ENCODE measurements at places on chromosomes 16 and 17.

DNA sequence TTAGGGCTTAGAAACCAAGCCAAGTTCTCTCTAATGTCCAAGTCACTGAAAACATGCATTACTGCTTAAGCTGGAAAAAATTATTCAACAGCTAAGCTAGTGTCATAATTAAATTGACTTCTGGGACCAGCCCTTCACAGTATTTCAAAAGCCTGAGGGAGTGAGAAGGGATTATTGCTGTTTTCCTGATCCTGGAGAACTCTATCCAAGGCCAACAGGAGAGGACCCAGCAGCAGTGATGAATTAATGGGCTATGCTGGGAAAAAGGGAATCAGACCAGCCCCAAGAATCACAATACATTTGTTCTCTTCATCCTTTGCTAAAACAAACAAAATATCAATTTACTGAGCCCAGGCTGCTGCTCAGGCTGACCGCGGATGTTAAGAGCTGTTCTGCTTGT lies 34.5 kb upstream of the CLEC3A start:
- no peak for DNase-seq

DNA sequence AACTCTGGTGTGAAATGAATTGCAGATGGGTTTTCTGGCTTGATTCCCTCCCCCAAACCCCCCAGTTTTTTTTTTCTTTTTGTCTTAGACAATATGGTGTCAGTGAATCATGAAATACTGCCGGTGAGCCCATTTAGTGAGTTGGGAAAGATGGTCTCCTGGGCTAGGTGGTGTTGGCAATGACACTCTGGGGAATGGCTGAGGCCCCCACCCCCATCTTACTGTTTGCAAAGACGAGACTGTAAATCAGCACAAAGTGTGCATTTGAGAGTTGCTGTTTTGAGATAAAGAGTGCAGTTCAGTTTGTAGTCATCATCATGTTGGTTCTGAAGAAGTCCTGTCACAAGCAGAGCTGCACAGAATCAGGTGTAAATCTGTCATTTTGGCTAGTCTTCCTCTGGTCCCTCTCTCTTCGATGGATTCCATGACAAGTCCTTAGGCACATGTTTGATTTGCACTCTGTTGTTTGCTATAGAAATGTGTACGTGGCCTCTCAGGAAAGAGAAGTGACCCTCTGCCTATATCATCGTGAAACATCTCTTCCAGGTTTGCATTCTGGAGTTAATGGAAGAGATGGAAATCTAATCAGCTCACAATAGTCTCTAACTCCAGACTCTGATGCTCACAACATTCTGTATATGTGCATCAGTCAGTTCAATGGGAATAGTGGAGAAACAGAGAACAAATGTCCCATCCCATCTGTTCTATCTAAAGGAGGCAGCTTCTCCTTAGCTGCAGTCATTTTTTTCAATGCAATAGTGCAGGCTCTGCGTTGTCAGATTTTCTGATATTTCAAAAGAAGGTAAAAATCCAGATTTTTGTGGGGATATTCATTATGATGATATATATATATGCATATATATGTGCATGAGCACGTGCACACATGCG lies 34.6 kb downstream of the RBFOX1 start:
- no peak for DNase-seq

DNA sequence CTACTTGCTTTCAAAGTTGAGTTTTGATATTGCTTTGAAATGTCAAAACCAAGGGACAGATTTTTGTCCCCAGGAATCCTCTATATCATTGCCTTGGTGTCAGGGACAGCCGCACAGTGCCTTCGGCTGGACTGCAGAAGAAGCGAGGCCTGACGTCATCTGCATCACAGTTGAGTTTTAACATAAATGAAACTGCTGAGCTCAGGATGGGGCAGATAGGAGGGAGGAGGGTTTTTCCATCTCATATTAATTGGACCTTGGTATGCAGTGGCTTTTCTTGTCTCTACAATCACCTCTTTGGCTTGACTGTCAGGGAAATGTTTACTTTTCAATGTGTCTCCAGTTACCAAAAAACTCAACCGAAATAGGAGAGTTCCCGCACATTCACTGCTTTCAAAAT lies 111.3 kb downstream of the AATF start:
- DNase-seq: no peak

DNA sequence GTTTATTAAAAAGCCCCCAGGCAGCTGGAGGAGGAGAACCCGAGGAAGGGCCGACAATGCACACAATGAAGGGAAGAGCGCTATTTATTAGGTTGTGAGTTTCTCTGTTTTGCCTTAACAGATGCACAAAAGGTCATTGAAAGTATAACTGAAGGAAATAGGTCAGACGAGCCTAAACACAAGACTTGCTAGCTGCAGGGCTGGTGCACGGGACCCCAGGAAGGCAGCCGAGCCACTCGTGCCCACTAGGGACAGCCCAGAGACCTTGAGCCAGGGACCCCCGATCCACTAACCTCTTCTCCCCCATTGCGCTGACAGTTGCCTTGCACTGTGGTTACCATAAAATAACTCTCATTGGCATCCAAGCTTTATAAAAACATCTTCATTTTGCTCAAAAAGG lies 11.3 kb downstream of the LITAFD start:
- no peak for DNase-seq

DNA sequence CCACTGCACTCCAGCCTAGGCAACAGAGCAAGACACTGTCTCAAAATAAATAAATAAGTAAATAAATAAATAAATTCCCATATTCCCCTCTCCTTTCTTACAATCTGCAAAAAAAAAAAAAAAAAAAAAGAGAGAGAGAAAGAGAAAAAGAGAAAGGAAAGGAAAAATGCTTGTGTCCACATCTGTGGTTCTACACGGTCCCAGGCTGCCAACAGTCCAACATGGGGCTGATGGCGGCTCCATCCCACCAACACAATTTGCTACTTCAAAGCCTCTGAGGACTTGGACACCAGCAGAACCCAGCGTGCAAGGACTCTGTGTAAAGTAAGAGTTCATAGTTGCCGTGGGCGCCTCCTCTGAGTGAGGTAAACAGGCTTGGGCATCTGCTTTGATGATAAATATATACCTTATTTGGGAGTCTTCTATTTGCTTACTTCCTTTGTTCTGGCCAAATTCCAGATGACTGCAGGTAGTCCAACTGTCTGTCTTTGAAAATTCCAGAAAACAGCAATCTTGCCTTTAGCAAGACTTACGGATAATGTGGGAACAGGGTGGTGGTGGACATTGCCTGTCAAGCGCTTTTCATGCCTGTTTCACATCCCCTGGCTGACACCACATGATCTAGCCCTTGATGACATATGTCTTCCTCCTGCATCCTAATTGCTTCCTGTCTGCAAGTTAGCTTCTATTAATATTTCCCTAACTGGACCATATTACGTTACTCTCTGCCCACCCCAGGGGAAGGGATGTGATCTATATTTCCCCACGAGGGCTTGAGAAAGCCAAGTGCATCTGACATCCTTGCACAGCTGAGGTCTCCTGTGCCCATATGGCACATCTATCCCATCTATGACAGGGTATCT lies 10.1 kb downstream of the LITAF start:
- DNase-seq: no peak

GRCh38 chr16:62967163-62967562 lies 930.9 kb upstream of the CDH8 start:
- no peak for DNase-seq

- no peak for DNase-seq
These were observed 6.6 kb upstream of the METRNL start for GRCh38 chr17:83072600-83073358.

DNA sequence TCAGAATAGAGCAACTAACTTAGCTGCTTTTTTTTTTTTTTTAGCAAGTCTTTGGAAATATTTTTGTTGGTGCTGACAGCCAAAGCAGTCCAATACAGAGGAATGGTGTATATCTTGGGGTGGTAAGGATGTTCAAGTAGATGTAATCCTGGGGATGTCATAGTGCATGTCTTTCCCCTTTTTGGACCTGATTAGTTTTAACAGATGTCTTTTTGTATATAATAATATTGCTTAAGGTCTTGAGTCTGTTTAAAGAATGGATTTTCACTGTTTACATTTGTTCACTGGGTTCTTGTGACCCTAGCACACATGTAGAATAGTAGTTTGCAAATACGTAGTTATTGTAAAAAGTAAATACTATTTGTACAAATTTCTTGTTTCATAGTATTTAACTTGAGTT lies 7.9 kb downstream of the TAF15 start:
- DNase-seq: no peak

GRCh38 chr17:80800481-80801391 lies 190.9 kb upstream of the CHMP6 start:
- no peak for DNase-seq

DNA sequence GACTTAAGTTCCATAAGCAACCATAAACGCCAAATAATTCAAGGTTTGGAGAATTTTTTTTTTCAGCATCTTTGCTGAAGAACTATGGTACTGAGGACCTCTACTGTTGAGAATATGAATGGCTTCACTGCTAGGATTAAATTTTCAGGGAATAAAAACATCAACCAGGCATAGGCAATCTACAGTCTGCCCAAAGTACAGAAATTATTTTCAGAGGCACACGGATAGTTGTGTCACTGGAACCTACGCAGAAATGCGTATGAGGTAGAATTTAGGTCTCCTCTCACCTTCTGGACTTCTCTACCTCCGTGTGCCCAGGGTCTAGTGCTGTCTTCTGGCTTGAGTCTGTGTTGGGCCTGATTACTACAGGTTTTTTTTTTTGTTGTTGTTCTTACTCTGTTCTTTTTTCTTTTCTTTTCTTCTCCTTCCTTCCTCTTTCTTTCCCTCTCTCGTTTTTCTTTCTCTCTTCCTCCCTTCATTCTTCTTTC lies 39.7 kb downstream of the NACA2 start:
- no peak for DNase-seq

GRCh38 chr17:77359236-77359635 lies 218.5 kb downstream of the SEC14L1 start:
- no peak for DNase-seq

DNA sequence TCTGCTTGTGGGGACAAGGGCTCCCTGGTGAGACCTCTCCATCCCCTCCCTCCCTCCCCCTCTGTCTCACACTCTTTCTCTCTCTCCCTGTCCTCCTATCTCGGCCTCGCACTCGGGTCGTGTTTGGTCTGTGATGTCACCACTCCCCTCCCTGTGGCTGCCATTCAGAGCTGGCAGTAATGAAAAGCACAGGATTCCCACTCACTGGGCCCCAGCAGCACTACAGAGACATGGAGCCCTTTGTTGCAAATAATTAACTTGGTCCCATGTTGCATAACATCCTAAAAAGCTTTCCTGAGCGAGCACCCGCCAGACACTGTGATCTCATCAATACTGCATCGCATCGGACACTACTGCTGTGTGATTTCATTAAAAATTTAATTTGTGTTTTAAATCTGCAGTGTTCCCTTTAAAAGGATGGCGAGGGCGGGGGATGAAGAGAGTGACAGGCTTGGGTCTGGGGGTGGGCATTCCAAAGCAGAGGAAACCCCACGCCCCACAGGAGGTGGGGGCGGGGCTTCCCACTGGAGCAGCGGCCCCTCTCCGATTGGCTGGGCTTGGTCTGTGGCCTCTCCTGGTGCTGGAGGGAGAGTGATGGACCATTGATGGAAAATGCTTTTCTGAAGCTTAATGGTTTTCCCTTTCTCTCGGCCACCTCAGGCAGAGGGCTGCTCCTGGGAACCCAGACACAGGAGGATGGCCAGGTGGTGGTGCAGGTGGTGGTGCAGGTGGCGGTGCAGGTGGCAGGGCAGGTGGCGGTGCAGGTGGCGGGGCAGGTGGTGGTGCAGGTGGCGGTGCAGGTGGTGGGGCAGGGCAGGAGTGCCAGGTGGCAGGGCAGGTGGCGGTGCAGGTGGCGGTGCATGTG lies 15.3 kb upstream of the NPTX1 start:
- DNase-seq: no peak

- DNase-seq: peak; percentile 31
These were observed 39.3 kb downstream of the MYO18A start for GRCh38 chr17:29140631-29141513.

DNA sequence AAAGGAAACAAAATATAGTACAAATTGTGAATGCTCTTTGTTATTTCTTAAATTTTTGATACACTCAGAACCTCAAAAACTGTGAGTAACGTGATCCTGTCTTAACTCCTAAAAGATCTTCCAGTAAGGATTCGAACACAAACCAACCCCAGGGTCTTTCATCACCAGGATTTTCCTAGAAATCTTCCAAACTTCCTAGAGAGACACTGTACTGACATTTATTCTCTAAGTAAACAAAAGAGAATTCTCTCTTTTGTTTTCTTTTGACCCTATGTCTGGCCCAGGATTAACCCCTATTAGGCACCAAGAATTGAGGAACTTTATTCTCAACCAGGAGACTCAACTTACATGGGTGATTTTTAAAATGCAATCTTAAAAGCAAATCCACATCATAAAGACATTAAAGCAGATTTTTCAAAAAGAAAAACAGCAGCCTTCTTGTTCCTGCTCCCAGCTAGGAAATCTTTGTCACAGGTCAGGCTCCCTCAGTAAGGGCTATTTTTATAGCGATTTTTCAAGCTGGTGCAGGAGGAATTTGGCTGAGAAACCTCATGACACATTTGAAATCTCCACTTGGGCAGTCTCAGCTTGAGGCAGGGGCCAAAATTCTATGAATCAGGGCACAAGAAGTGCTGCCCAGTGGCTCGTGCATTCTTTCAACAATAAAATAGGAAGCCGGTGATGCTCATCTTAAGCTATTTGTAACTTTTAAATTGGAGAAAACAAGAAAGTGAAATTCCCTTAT lies 6.2 kb upstream of the SMG1 start:
- DNase-seq: no peak

DNA sequence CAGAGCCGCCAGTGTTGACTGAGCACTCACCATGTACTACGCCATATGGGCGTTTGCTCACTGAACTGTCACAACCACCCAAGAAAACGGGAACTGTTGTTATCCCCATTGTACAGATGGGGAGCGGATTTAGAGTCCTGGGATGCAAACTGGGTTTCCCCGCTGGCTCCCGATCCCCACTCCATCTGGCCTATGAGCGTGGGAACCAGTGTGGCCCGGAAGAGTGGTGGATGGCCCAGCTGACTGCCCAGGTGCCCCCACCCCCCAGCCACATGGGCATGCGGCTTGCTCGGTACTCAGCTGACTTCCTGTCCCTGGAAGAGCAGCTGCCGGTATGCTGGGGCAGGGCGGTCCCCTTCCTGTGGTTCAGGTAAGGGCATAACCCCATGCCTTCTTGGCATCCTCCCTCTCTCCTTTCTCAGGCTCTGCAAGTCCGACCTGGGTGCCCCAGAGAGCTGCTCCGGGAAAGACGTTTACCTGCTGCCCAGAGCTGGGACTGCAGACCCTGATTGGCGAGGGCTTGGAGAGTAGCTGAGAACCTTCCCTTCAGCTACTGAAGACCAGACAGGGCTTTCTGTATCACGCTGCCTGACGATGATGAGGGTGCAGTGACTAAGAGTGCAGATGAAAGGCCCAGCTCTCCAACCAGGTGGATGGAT lies 16.2 kb downstream of the SOCS3 start:
- peak; percentile 54 for DNase-seq

DNA sequence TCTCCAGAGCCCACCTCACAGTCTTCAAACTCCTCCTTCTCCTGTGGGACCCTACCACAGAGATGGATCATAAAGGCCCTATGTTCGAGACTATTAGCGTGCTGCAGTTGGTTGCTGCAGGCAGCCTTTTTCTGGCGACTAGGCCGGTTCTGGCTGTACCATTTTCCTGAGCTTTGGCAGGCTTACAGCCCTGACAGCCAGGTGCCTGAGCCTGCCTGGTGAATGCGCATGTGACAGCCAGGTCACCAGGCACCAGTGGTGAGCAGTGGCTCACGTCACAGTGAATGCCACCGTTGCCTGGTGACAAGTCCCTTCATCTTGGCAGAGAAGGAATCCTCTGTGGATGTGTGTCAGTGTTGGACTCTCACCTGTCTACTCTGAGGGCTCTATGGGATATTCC lies 978.8 kb downstream of the KCNJ18 start:
- DNase-seq: no peak

All from activated CD4-positive, alpha-beta T cell treated with anti-CD3 and anti-CD28 coated beads for 1 hour (primary cell).